NCI-H1048 (cell line): ENCODE measurements at places on chromosomes 13 and 19.

- DNase-seq: no peak
Observed at GRCh38 chr19:31334849-31335624, 14.2 kb downstream of the TSHZ3 start.

- no peak for DNase-seq
Observed at GRCh38 chr13:37747071-37747612, 122.4 kb downstream of the TRPC4 start.

DNA sequence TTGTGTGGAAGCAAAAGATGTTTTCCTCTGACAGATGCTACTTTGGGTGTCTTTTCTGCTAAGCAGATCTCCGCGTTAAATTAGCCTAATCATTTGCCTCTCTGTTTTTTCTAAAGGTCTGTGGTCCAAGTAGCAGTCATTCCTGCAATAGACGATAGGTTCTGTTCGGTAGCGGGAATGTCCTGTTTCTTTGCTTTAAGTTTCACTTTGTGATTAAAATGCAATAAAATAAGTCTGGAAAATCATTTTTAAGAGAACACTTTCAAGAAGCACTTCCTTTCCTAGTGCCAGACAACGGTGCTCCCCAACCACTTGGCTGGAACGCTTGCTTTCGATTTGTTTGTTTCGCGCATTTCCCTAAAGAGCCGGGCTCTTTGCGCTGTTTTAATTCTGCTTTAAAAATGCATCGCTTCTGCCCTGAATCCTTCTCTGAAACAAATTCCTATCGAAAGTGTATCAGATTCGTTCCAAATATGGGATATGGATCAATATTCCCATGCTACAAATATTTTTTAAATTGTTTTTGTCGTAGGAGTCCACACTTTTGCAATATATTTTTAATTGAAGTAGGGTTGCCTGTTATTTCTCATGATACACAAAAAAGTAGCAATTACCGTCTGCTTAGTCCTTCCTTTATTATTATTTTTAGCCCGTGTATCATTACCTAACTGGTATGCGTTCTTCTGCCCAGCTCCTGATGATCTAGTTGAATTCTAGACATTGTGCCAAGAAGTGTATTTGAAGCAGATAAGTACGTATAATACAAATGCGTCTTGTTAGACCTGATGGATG is 14.2 kb downstream of the ZIC2 start:
- no peak for DNase-seq

- no peak for DNase-seq
Observed at GRCh38 chr13:110352735-110353134, 45.7 kb downstream of the COL4A2 start.

GRCh38 chr13:23684647-23685046 is 114.4 kb downstream of the TNFRSF19 start:
- DNase-seq: no peak

- no peak for DNase-seq
Observed at GRCh38 chr13:72700509-72700908, 26.9 kb downstream of the MZT1 start.
